Substantia nigra (tissue), 51 donors: ENCODE measurements at places on chromosomes 1 and 21.

GRCh38 chr1:244301595-244302130 is 150.0 kb downstream of the ADSS2 start:
- no peak for DNase-seq

DNA sequence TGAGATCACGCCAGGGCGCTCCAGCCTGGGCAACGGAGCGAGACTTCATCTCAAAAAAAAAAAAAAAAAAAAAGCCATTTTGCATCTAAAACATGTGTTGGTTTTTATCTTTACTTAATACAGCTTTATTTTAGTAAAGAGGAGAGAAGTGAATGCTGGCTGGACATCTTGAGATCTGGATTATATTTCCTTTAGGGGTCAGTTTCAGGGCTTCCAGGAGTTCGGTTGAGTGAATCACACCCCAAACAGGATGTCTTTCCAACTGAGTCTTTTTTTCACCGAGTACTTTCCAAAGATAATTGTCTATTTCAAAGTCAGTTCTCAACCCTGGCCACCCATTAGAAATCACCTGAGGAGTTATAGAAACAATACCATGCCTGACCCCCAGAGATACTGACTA is 16.6 kb upstream of the IPP start:
- DNase-seq: no peak

DNA sequence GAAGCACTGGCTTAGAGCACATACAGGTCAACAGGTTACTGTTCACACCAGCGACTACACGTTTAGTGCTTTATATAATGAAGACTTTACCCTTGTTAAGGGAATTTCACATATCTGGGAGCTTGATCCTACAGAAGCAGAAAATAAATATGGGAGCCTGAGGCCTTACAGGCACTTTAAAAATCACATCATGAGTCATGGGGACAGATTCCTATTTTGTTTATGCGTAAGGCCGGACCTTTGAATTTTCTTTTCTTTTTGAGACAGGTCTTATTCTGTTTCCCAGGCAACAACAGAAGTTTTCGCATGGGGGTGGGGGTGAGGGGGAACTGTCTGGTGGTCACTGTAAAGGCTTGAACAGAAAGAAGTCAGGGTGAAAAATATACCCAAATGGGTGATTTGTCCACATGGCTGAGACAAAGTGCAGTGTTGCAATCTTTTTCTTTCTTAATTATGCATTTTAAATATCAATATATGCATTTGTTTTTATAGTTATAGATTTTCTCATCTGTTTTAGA is 276.7 kb downstream of the KCNH1 start:
- no peak for DNase-seq

GRCh38 chr1:202016022-202016810 is 5.8 kb downstream of the ELF3 start:
- no peak for DNase-seq

DNA sequence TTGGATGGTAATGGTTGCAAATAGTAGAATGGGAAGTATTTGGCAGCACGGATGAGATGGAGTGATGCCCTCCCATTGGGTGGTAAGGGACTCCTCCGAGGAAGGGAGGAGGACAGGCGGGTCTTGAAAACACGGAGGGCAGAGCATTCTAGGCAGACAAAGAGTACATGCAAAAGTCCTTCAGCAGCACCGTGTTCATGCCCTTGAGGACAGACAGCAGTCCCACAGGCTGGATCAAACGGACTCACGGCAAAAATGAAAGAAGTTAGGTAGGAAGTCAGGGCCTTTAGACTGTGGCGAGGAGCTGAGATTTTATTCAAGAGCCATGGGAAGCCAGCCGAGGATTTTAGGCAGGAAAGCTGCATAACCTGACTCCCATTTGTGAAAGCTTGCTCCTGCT is 253.9 kb downstream of the RHOU start:
- no peak for DNase-seq

- no peak for DNase-seq
Observed at GRCh38 chr1:29651684-29652665, 415.7 kb downstream of the PTPRU start.

- DNase-seq: no peak
Observed at GRCh38 chr1:30427545-30427944, 295.8 kb downstream of the MATN1 start.

GRCh38 chr1:22556391-22557104 is 6.7 kb upstream of the EPHA8 start:
- DNase-seq: no peak

- no peak for DNase-seq
Observed at GRCh38 chr21:15020797-15021196, 44.0 kb downstream of the NRIP1 start.
